ENCODE measurements at places on chromosomes 1 and 21.

DNA sequence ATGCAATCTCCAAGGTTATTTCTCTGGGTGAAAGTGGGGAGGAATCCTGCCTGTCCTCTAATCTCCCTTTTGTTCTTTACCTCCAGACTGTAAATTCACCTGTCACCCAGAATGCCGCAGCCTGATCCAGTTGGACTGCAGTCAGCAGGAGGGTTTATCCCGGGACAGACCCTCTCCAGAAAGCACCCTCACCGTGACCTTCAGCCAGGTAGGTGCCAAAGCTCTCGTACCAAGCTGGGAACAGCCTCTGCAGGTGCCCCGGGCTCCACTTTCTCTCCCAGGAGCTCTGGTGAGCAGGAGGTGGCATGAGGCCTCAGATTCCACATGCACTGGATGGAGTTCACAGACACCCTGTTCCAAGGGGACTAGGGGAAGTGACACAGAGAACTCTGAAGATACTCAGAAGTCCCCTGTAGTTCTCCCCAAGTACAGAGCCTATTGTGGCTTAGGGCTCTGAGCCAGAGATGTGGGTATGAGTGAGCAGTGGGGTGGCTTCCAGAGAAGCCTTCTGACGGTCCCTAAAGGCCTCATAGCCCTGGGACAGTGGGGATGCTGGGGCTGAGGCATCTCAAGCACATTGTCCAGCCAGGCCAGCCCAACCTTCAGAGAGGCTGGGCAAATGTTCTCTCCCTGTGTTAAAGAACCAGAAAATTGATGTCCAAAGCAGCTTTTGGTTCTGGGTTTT, 30.9 kb downstream of the RASSF5 start:
- DNase-seq = no peak

- DNase-seq = no peak
Observed at GRCh38 chr1:110525249-110525595, 6.2 kb upstream of the KCNA10 start.

- no peak for DNase-seq
Observed at GRCh38 chr1:156840186-156840897, 18.6 kb downstream of the INSRR start.

- no peak for DNase-seq
Observed at GRCh38 chr1:173015629-173016028, 35.1 kb downstream of the TNFSF18 start.

DNA sequence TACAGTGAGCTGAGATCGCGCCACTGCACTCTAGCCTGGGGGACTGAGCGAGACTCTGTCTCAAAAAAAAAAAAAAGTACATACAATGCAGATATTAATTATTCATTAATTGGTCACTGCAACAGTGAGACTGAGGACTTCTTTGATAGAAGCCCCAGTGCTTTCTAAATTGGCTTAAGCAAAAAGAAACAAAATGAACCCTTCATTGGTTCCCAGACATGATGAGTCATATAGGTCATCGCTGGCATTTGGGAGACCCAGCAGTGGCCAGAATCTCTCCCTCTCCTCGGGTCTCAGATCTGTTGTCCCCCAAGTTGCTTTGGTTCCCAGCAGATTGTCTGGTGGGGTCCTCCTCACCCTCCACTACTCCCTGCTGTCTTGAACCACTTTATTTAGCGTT, 144.9 kb downstream of the KAZN start:
- no peak for DNase-seq

GRCh38 chr1:206041640-206042039, 11.3 kb upstream of the RHEX start:
- no peak for DNase-seq

GRCh38 chr1:232319518-232320210, 310.3 kb downstream of the SIPA1L2 start:
- no peak for DNase-seq

DNA sequence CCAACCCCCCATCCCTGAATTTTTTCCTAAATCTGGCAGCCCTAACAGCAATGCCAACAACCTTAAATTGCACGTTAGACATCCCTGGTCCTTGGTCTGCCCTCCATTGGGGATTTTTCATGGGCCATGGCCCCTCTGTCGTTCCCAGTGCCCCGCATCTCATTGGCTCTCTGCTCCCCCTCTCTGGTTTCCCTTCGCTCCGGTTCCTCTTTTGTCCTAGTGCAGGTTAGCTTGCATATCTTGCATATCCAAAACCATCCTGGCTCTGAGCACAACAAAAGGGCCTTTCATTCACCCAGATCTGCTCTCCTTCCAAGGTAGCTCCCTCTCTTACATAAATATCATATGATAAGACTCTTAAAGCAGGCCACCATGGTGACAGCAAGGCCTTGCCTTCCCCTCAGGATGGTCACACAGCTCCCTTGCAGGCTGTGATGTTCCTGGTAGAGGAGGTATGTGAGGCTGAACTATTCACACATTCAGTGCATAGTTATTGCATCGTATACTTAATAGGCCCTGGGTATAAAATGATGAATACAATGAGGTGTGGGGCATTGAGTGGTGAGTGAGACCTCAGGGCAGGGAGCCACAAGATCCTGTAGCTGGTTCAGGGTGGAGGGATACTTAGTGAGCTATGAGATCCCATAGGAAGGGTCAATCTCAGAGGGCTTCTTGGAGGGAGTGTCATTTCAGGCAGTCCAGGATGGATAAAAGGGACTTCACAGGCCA, 45.2 kb downstream of the TENT5C start:
- DNase-seq = no peak

- DNase-seq = peak; percentile 33
Observed at GRCh38 chr1:33370301-33370700, 49.4 kb upstream of the A3GALT2 start.

- no peak for DNase-seq
Observed at GRCh38 chr1:5991381-5992025, 722 bp downstream of the NPHP4 start.

DNA sequence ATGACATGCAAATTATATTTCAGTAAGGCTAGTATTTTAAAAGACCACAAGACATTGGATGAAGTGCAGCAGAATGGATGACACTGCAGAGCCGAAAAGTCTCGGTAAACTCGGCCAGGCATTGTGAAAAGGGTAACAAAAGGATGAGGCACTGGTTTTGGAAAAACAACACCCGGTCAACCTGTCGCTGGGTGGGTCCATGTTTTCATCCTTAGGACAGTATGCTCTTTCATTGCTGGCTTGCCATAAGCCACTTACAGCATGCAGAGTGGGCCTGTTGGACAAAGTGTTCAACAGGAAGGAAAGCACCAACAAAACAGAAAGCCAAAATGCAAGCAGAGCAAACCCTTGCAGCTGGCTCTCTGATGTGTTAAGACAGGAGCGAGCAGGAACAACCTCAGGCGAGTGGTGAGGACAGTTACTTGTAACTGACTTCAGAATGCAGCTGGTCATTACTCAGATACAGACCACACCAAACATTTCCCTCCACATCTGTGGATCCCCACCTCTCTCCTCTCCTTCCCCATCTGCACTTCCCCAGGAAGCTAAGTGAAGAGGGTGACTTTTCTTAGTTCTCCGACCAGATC, 2.9 kb upstream of the RCAN1 start:
- no peak for DNase-seq

- DNase-seq = no peak
Observed at GRCh38 chr1:40224040-40224439, 23.7 kb upstream of the TMCO2 start.

GRCh38 chr1:3312310-3312897, 142.1 kb upstream of the ARHGEF16 start:
- DNase-seq = no peak

- DNase-seq = no peak
Observed at GRCh38 chr1:29355375-29355774, 119.1 kb downstream of the PTPRU start.

DNA sequence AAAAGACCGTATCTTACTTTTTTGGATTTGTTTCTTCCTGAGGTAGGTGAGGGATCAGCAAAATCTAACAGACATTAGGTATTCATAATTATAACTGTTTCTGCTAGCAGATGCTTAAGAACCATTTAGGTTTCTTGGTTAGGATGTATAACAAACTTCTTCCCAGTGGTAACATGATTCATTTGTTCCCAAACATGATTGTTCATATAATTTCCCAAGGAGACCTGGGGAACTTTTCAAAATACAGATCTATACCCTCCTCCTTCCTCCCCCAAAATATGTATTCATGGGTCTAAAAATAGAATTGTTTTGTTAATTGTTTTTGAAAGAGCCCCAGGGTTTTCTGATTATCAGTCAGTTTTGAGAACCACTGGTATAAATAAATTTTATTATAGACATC, 228.2 kb downstream of the COP1 start:
- no peak for DNase-seq

GRCh38 chr1:23126801-23127200, 41.9 kb downstream of the LUZP1 start:
- no peak for DNase-seq

- no peak for DNase-seq
Observed at GRCh38 chr1:111743679-111744101, 4.5 kb upstream of the INKA2 start.

DNA sequence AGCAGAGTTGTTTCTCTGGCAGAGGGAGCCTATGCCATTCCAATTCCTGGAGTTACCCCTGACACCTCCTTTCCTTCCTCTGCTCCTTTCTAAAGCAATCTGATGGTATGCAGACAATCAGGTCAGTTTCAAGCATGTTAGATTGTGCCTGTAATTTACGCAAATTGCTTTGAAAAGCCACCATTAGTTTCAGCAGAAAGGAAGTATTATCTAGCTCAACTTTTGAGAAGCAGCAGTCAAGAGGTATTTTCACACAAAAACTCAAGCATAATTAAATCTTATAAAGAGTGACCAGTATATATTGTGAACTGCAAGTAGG, 2.2 kb downstream of the ERRFI1 start:
- DNase-seq = no peak
